Stimulated activated CD4-positive, alpha-beta T cell treated with anti-CD3 and anti-CD28 coated beads, Interleukin-1b, Interleukin-23, amount 100 ng/mL, for 1 hour (primary cell): ENCODE measurements at places on chromosomes 13 and 19.

GRCh38 chr13:95898256-95898655 lies 154.9 kb downstream of the UGGT2 start:
- DNase-seq: no peak

DNA sequence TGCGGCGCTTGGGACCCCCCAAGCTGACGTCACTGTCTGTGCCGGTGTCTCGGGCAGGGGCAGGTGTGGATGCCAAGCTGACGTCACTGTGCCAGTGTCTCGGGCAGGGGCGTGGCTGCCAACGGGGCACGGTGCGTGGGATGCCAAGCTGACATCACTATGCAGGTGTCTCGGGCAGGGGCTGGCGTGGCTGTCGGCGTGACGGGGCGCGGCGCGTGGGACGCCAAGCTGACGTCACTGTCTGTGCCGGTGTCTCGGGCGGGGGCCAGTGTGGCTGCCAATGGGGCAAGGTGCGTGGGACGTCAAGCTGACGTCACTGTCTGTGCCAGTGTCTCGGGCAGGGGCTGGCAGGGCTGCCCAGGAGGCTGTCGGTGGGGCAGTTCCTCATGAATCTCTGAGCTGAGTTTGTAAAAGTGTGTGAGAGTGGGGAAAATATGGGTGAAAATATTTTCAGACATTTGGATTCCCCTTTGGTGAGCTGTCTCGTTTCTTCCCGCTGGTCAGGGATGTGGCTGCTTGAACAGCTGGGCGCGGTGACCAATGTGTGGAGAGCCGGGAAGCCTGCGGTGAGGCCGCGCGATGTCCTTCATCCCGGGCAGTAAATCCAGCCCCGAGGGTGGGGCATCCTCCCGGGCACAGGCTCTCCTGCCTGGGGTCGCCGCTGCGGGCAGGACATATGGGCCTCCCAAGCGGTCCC lies 25.2 kb downstream of the MCF2L start:
- no peak for DNase-seq

DNA sequence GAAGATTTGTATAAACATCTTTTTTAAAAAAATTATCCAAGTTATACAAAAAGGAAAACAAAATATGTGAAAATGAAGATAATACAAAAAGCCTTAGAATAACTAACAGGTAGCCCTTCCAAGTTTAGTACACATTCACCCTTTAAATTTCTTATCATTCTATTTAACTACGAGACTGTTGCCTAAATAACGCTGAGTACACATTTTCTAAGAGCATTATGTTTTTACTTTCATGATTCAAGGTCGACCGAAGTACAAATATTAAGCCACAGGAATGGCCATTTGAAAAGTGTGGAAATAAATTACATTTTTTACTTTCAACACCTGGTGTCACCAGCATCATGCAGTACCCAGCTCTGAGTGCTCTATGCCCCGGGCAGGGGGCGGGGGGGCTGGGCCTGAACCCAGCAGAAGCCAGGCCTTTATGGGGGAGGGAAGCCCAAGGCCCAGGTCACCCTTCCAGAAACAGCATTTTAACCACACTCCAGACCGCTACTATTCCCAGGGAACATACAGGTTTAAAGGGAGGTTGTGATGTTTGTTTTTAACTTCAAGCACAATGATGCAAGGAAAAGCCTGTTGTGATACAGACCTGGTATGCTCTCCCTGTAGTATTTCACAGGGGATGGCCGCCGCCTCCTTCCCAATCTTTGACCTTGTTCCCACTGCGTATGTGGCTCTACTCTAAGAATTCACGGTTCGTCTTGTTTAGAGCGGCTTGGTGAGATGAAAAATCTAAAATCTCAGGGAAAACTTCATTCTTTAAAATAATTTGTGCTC lies 24.0 kb downstream of the GGACT start:
- no peak for DNase-seq

DNA sequence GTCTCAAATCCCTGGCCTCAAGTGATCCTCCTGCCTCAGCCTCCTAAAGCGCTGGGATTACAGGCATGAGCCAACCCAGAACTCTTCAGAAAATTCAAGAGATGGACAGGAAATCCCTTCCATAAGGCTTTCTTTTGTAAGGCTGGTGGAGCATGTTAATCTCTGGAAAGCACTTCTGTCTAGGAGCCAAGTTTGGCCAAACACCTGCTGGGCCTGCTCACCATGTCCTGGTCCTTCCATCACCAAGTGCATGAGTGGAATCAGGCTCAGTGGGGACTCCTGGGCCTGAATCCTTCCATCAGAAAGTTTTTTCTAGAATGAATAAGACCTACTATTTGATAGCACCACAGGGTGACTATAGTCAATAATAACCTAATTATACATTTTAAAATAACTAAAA lies 148.0 kb downstream of the DCLK1 start:
- DNase-seq: no peak

GRCh38 chr19:48896191-48896720 lies 2.3 kb downstream of the TULP2 start:
- no peak for DNase-seq
